D721Med (cell line): ENCODE measurements at places on chromosomes 5 and 9.

DNA sequence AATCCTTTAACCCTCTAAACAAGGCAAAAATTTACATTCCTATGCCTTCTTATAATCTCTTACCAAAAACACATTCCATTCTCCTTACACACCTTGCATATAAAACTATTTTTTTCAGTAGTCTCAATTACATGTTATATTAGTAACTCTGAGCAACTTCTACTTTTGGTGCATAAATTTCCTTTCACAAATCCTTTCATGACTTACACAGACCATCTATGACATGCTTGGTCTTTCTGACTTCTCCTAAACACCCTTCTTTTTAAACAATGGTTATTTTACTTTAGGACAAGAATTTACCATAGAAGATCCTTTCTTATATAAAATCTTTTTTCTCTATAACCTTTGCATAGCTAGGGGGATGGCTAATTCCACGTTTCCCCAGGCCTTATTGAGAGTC, 208.0 kb upstream of the ARRDC3 start:
- DNase-seq: no peak

DNA sequence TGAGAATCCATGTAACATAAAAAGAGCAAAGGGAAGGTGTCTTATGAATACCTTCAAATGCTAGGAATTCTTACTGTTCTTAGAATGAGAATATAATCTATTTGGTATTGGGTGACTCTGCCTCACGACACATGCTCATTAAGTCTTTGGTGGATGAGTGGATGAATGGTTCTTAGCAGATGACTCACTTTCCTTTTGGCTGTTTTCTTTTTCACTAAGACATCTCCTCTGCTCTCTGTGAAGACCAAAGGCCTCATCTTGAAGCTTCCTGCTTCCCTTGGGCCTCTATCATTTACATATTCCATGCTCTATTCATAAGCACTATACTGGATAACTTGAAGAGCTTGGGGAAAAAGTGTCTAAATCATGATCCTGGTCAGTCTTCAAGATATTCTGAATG, 468.1 kb downstream of the SPATA31D1 start:
- no peak for DNase-seq

- DNase-seq: no peak
These were observed 99.2 kb downstream of the IRX1 start for GRCh38 chr5:3694819-3695218.

GRCh38 chr5:107155707-107156106, 515.0 kb downstream of the EFNA5 start:
- no peak for DNase-seq
